Fibroblast of skin of abdomen (primary cell): ENCODE measurements at places on chromosomes 7 and 10.

GRCh38 chr10:92822060-92822634 lies 26.2 kb upstream of the EXOC6 start:
- DNase-seq = peak; percentile 76

DNA sequence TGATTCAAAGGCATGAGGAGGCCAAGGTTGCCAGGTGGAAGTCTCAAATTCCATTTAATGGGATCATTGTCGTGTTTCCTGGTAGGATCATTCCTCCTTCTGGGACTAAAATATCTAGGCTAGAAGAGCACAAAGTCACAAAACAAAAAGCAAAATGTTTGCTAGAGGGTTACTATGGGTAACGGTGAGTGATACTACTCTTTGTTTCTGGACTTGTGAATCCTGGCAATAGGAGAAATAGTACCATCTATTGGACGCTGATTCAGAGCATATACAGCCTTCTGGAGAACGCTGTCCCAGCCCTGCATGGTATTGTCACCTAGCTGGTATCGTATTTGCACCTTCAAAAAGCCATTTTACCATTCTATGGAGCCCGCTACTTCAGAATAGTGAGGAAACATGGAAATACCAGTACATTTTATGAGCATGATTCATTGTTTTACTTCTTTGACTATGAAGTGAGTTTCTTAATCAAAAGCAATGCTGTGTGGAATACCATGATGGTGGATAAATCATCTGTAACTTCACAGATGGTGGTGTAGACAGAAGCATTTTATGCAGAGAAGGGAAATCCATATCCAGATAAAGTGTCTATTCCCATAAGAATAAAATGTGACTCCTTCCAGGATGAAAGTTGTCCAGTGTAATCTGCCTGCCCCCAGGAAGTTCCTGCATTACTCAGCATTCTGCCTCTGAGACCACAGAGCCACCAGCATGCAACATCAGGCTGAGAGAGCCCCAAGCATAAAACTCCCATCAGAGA lies 361.0 kb downstream of the ETV1 start:
- peak; percentile 74 for DNase-seq

GRCh38 chr7:124387056-124387455 lies 354.2 kb upstream of the TMEM229A start:
- DNase-seq = no peak

DNA sequence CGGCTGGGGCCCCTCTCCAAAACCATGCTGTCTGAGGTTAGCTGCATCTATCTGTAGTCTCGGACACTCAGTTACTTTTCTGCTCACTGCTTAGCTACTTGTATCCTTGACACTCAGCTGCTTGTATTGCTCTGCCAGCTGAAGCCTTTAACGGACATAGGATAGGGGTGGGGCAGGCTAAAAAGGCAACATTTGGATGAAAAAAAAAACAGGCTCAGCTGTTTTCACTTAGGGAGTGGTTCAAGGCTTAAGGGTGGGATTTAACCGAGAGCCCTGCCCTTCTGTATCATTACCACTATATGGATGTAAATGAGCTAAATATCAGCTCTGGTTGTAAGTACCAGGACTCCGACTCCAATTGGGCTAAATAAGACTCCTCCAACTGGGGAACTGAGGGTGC lies 28.6 kb downstream of the LSMEM1 start:
- no peak for DNase-seq

GRCh38 chr7:1768832-1769231 lies 98.8 kb downstream of the ELFN1 start:
- no peak for DNase-seq

DNA sequence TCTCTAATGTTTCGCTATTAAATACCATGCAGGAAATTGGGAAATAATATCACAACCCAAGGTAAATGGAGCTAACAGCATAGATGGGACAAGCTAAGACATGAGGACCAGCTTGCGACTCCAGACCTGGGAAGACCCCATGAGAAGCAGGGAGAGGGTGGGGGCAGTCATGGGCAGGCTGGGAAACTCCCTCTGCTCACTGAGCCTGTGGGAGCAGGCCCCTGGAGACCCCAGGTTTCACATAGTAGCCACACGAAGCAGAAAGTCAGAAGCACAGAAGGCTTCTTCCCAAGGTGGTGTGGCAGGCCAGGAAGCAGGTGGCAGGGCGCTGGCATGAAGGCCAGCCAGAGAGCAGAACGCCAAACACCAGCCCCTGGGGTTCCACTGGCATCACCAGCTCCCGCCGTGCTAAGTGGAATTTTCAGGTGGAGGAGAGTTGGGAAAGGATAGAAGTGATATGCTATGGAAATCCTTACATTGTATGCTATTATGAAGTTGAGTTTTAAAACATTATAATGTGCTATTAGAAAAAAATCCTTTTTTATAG lies 99.9 kb upstream of the RNF32 start:
- no peak for DNase-seq

DNA sequence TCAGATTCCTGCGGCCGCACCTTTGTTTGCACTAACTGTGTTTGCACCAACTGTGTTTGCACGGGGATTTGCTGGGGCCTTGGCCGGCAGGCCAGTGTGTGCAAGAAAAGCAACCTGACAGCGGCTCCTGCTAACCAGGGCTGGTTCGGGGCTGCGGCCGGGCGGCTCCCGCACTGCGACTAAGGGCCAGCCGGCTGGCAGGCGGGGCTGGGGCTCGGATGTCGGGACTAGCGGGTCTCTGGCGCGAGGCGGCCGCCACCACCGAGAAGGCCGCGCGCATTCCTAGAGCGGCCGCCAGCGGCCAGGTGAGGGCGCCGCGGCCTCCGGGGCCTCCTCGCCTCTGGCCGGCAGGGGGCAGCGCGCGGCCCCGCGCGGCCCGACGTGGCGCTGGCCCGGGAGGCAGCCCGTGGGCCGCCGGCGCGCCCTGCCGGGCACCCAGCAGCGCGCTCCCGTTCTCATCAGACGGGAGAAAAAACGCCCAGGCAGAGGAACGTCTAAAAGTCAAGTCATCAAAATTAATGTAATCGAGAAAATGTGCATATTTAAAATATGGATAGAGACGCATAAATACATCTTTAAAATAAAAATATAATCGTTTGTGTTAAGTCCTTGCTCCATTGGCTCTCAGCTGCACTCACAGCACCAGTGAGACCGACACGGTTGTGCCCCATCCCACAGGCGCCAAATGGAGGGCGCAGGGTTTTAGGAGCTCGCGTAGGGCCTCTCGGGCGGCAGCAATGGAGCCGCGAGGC lies 38.5 kb downstream of the ZNF777 start:
- DNase-seq = peak; percentile 67

GRCh38 chr7:146146831-146147486 lies 30.4 kb downstream of the CNTNAP2 start:
- DNase-seq = peak; percentile 90

DNA sequence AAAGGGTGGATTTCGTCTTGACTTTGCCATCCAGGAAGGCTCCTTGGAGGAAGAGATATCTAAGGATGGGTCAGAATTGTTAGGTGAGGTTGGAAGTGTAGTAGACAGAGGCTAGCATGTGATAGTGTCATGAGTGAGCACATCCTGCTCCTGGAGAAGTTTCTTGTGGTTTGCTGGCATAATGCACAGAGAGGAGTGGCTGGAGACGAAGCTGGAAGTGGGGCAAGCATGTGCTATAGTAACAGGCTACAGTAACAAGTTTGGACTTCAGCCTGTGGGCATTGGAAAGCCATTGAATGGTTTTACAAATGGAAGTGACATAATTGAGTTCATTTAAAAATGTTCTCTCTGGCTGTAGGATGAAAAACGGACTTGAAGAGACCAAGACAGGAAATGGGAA lies 175.6 kb upstream of the VWC2 start:
- DNase-seq = no peak

DNA sequence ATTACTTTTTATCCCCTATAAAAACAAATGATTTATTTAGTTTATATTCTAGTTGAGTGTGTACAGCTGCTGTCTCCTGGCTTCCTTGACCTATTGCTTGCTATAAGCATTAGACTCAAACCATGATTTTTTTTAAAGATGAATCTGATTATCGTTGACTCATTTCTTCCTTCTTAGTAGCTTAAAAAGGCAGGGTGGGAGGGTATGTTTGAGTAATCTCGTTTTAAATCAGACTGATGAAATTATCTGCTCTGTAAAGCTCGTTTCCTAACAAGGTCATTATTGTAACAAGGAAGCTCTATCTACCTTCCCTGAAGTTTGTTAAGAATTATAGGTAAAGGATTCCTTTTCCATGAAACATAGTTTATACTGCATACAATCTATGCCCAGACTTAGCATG lies 276.3 kb upstream of the KCND2 start:
- DNase-seq = no peak
